Dorsolateral prefrontal cortex (tissue), 122 donors: ENCODE measurements at places on chromosomes 2 and 18. TPM values are rescaled to one million over a fixed set of nuclear protein-coding genes. Genes with fewer than 3 reads are reported as not detected.

ZAP70 gene
- 1.2 TPM for total RNA-seq

GRCh38 chr2:225002656-225003045 lies 39.6 kb downstream of the DOCK10 start:
- DNase-seq: no peak

GRCh38 chr2:156625360-156626170 lies 189.4 kb downstream of the GPD2 start:
- DNase-seq: no peak

PXDN gene
- 9.7 TPM for total RNA-seq
